ENCODE measurements at places on chromosomes 1 and 21.

GRCh38 chr21:38188037-38188436, 68.8 kb upstream of the KCNJ15 start:
- DNase-seq, result no peak

GRCh38 chr1:150765296-150765976, at the start of gene CTSS:
CTSS (minus strand) TSS chr1:150765778; CDS start chr1:150764763, 1,015 bp downstream.
- DNase-seq, result no peak

GRCh38 chr1:49226758-49227157, 450.1 kb upstream of the BEND5 start:
- DNase-seq, result no peak

DNA sequence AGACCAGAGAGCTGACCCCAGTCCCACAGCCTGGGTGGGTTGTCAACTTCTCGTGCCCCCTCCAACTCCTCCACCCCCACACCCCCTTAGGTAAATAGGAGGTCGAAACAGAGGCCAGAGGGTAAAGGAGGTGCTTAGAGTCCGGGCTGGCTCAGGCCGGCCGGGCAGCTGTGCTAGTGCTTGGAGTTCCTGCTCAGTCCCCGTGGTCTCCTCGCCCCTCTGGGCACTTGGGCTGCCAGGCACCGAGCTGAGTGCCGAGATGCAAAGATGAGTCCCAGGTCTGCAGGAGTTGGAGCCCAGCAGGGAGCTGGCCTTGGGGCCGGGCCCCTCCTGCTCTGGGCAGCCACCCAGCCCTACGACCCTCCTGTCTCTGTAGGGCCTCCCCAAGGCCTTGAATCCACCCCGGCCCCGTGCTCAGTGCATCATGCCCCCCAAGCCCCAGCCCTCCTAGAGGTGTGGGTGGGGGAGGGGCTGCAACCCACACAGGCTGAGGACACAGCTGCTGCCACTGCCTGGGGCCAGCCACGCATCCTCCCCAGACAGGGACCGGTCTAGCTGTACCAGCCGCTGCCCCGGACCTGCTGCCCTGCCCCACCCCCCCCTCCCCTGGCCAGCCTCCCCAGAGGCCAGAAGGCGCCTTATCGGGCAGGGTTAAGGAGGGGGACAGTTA, 1.9 kb downstream of the SMIM1 start:
- no peak for DNase-seq

GRCh38 chr1:50724626-50725286, 235.3 kb downstream of the FAF1 start:
- no peak for DNase-seq

GRCh38 chr1:3939242-3940080, 39.4 kb upstream of the C1orf174 start:
- DNase-seq, result peak; percentile 96

GRCh38 chr1:187476671-187477070, 647.9 kb downstream of the PLA2G4A start:
- DNase-seq, result no peak

DNA sequence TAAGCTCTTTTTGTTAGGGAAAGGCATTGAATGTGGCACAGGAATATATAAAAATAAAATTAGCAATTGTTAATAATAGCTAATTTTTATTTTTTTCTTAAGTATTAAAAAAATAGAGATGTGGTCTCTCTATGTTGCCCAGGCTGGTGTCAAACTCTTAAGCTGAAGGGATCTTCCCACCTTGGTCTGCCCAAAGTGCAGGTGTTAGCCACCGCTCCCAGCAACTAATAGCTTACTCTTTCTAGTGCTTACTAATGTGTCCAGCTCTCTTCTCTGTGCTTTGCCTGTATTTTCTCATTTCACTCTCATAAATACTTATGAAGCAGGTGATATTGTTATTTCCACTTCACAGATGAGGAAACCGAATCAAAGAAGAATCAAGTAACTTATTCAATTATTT, 13.4 kb upstream of the IL24 start:
- no peak for DNase-seq

GRCh38 chr1:2967329-2967725, 53.9 kb upstream of the ACTRT2 start:
- no peak for DNase-seq

- no peak for DNase-seq
Observed at GRCh38 chr21:38796424-38796823, 9.3 kb upstream of the ETS2 start.

GRCh38 chr1:115299266-115299665, 38.8 kb downstream of the NGF start:
- DNase-seq, result no peak

- DNase-seq, result peak; percentile 82
Observed at GRCh38 chr1:230104395-230105244, 37.6 kb downstream of the GALNT2 start.

DNA sequence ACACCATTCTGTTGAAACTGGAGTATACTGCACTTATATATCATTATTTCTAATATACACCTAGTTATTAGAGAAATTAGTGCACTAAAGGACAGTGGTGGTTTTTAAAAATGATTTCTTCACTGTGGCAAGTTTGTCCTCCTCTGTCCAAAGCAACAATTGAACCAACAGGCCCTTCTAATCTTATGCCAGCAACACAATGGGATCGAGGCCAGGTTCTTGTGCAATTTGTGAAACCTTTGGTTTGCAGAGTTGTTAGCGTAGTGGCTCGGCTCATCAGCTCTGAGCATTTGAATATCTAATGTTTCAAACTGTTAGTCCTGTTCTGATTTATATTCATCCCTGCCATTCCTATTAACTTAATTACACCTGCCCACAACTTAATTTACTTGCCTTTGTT, 9.9 kb upstream of the LRRC39 start:
- no peak for DNase-seq

GRCh38 chr1:74571891-74572290, 59.5 kb upstream of the LRRC53 start:
- DNase-seq, result no peak

GRCh38 chr21:35217504-35218060, 168.5 kb upstream of the RUNX1 start:
- no peak for DNase-seq

DNA sequence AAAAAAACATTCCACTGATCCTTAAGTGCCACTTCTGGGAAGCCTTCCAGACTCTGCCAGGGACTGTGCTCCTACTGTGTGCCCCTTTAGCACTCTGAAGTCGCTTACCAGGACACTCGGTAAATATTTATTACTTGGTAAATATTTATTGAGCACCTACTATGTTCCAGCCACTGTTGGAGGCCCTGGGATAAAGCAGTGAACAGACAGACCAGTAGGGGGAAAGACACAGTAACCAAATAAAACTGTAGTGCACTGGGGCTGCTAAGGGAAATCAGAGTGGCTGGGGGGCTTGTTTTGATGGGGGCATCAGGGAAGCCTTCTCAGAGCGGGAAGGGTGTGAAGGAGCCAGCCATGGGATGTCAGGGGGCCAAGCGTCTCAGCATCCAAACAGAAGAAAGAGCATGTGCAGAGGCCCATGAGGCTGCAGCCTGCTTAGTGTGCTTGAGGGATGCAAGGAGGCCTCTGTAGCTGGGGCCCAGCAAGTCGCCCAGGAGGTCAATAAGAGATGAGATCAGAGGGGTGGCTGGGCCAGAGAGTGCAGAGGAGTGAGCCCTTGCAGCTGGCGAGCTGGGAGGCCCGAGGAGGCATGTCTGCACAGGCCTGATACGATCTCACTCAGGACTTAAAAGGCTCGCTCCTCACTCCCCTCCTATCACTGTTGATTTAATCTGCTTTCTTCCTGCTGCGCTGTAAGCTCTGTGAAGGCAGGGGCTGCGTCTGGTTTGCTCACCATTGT, 28.6 kb downstream of the KAZN start:
- no peak for DNase-seq

GRCh38 chr1:109621379-109622136, 1.9 kb downstream of the AMPD2 start:
- no peak for DNase-seq
